HFFc6 (cell line): ENCODE measurements at places on chromosomes 3 and 15.

DNA sequence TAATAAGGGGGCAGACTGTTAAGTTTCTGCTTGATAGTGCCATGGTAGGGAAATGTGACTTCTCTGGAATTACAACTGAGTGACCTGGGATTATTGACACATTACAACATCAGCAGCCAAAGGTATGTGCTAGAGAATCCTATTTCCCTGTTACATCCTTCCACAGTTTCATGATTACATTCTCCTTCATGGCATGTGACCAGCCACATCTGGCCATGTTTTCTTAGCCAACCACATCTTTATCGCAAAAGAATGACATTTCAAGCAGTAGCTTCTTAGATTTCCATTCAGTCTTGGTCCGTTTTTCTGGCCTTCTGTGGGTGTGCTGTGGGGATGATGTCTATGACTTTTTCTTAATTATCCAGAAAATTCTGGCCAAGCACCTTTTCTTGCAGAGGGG lies 45.4 kb upstream of the CTDSPL start:
- peak; percentile 8 for DNase-seq

GRCh38 chr3:129399895-129400357 lies 28.5 kb downstream of the EFCAB12 start:
- peak; percentile 26 for DNase-seq

- no peak for DNase-seq
Measured at GRCh38 chr3:145906755-145907154, 254.2 kb downstream of the PLOD2 start.

DNA sequence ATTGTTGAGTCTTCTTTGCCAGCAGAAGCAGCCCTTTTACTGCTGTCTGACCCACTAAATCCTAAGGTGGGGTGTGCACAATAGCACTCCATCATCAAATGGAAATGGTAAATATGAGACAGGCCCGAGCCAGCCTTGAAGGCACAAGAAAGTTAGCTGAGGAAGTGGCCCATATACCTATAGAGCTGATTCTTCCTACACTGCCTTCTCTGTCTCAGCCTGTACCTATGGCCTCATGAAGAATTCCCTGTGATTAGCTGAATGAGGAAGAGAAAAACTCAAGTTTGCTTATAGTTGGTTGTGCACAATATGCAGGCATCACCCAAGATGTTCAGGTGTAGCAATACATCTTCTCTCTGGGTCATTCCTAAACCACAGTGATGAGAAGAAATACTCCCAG lies 31.7 kb upstream of the XCR1 start:
- no peak for DNase-seq
